Activated T-cell treated with anti-CD3 and anti-CD28 coated beads, Interleukin-2, amount 50 U/mL, for 48 hours (primary cell): ENCODE measurements at places on chromosomes 11 and 22.

- no peak for DNase-seq
Measured at GRCh38 chr11:110431051-110431672, 1.4 kb downstream of the FDX1 start.

- no peak for DNase-seq
Measured at GRCh38 chr11:6889835-6890234, 2.5 kb downstream of the OR2D2 start.

GRCh38 chr11:30911247-30911646, 325.1 kb upstream of the MPPED2 start:
- no peak for DNase-seq

- DNase-seq, result no peak
Measured at GRCh38 chr11:64559351-64560138, 31.5 kb upstream of the SLC22A12 start.

GRCh38 chr11:16070573-16070972, 285.8 kb downstream of the SOX6 start:
- no peak for DNase-seq

DNA sequence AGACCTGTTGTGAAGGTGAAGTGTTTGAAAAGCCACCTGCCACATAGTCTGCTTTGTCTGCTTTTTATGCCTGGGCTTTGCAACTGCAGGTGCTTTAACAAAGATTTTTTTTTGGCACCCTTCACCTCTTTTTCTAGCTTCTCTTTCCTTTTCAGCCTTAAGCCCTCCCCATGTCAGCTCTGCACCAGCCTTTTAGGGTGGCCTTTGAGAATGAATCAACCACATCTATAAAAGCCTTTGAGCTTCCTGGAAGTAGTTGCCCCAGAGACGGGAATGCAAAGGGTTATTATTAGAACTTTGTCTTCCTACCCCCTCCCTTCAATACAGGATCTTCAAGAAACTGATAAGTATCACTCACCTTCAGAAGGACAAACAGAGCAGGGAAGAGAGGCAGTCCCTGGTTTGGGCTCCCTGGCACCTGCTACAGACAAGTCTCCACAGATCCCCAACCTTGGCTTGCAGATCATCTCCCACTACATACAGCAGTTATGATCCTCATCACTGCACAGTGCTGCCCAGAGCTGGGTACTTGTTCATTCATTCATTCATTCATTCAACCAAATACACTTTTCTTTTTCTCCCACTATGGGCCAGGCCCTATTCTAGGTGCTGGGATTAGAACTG, 8.0 kb downstream of the PVALB start:
- no peak for DNase-seq

DNA sequence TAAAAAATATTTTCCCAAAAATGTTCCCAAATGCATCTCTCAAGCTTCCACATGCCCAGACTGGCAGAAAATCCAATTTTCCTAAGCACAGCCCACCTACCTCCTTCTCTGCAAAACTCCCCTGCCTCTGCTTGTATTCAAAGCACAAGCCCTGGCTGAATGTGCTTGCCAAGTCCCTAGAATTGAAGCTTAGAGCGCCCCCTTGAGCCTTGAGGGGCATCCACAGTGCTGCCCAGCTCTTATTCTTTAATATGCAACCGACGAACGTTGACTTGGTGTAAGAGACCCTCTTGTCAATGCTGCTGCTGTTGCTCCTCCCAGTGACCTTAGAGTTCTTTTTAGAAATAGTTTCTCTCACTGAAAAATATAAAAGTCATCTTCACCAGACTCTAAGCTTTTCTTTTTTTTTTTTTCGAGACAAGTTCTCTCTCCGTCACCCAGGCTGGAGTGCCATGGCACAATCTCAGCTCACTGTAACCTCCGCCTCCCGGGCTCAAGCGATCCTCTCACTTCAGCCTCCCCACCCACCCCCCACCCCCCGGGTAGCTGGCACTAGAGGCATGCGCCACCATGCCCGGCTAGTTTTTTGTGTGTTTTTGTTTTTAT, 63.5 kb upstream of the CAPRIN1 start:
- peak; percentile 75 for DNase-seq

DNA sequence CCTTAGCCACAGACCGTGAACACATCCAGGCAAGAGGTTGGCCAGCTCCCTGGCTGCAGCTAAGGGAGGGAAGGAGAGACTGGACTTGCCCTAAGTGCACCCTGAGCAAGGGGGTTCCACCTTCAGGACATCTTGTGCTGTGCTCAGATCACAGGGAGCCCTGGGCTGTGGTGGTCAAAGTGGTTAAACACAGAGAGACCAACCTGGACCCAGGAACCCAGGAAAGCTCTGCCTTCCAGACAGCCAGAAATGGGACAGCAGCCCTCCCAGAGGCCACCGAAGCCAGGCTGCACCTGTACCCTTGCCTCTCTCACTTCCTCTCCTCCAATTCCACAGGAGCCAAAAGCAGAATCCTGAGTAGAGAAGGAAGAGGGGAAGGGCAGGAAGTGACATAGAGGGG, 105.2 kb upstream of the TMEM45B start:
- peak; percentile 6 for DNase-seq

DNA sequence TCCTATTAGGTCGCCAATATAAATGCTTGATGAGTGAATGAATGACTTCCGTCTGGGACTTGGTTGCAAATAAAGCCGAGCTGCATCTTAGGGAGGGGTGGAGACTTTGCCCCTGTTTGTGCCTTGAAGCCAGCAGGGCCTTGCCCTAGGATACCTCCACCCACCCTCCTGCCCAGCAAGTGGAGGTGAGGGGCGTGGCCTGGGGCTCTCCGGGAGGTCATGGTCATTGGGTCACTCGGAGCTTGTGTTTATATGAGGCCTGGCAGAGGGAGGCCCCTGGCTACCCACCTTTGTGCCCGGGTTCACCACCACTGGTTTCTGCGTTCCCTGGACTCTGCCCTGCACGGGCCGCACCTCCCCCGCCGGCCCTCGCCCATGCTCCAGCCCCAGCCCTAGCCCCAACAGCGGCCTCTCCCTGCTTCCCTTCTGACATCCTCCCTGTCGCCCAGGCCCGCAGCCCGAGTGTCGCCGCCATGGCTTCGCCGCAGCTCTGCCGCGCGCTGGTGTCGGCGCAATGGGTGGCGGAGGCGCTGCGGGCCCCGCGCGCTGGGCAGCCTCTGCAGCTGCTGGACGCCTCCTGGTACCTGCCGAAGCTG, 4.3 kb downstream of the MPST start:
- DNase-seq, result no peak

GRCh38 chr11:17697175-17697949, 22.0 kb upstream of the MYOD1 start:
- DNase-seq, result no peak

- no peak for DNase-seq
Measured at GRCh38 chr11:104844451-104844850, 53.8 kb downstream of the CASP12 start.

DNA sequence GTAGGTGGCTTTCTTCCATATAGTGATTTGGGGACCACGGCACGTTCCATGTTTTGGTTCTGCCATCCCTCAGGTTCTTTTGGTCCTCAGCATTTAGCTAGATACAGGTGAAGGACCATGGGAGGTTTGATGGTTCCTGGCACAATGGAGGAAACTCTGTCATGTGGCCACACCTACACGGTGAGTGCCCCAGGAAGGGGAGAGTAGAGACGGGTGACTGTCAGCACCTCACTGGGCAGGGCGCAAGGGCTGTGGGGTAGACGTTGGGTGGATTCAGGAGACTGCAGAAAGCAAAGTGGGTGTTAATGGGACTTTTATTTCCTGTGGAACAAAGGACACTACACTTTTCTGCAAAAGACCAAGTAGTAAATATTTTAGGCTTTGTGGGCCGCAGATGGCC, 73.4 kb downstream of the PPP6R3 start:
- no peak for DNase-seq

- no peak for DNase-seq
Measured at GRCh38 chr22:21837248-21837979, 30.0 kb downstream of the MAPK1 start.

GRCh38 chr22:45154383-45154782, 9.3 kb upstream of the NUP50 start:
- no peak for DNase-seq

- no peak for DNase-seq
Measured at GRCh38 chr11:33930317-33931021, 38.6 kb upstream of the LMO2 start.

DNA sequence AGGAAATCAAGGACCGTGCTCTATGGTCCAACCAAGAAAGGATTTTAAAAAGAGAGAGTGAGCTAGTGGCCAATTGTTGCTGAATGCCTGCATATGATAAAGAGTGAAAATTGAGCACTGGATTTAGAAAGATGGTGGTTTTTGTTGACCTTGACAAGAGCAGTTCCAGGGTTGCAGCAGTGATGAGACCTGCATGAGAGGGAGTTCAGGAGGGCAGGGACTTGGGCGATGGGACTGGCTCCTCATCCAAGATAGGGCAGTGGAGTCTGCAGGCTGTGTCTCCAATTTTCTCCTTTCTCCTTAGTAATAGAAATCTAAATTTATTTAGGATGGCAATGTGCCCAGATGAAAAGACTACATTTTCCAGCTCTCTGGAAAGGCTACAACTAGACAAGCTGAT, 94.0 kb upstream of the B3GAT1 start:
- DNase-seq, result no peak

DNA sequence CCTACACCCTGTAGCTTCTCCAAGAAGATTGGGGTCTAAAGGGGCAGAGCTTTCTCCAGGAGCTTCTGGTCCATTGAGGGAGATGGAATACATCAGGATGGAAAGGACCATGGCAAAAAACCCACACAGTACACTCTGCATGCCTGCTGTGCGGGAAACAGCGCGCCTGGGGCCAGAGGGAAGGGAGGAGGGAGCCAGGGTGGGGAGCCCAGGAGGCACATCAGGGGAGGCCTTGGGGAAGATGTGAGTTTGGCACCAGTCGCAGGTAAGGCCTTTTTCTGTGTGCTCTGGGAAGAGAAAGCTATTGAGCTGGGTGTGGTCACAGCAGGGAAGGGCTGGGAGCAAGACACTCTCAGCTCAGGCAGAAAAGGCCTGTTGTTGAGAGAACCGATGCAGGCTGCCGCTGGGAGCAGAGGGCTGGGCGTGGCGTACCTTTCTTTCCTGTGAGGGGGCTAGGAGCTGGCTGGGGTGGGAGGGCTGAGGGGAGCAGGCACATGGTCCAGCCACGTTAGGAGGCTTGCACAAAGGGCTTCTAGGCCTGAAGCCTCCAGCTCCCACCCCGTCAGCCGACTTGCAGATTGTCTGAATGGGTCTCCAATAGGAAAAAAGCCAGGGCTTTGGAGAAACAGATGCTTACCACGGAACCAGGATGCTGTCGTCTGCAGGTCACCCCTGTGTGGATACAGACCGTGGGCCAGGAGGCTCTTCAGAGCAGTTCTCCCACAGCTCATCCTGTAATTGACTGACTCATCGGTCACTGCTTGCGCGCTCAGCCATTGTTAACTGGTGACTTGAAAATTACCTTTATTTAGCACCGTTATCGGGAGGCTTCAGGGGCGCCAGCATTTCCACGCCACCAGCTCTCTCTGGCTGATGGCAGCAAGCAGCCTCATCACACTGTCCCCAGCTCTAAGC, 237.3 kb downstream of the ST3GAL4 start:
- DNase-seq, result no peak

- no peak for DNase-seq
Measured at GRCh38 chr22:40450616-40451015, 80.2 kb downstream of the SGSM3 start.

GRCh38 chr11:114563077-114563476, 3.4 kb upstream of the NXPE1 start:
- no peak for DNase-seq

DNA sequence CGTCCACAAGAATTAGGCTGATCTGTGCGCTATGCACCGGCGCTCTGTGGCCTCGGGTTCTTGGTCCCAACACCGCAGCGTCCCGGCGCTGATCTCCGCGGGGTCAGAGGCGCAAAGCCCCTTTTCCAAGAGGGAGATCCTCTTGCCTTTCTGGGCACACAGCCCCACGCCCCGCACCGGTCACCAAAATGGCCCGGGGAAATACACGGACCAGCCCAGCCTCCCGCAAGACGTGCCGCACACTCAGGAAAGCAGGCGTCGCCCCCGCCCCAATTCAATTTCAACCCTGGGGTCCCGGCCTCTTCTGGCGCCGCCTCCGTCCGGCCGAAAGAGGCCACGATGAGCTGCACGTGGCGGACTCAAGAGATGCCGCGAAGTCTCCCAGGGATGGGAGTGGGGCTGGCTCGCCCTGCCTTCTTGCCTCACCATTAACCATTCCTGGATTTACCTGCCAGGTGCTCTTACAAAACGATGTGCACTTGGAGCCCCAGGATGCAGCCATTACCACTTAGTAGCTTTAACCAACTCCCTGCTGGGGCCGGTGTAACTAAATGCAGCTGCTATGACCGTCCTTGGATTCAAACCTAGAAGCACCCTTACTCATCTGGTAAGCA, 10.5 kb downstream of the PIWIL3 start:
- no peak for DNase-seq

- DNase-seq, result no peak
Measured at GRCh38 chr22:33811686-33812085, 108.6 kb downstream of the LARGE1 start.

DNA sequence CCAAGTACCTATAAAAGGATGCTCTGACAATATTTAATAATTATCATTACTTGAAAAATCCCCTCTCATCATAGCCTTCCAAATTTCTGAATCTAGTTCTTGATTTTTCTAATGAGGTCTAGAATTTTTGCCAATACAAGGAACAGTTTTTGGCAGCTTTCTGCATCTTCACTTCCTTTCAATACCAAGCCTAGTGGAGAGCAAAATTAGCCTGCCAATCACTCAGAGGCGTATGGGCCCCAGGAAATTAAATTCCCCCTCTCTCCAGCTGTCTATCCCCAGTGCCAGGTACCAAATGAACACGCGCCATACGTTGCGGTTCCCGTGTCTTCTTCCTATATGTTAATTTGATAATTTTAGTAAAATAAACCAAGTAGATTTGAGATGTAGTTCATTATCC, 293.9 kb downstream of the NTM start:
- no peak for DNase-seq

DNA sequence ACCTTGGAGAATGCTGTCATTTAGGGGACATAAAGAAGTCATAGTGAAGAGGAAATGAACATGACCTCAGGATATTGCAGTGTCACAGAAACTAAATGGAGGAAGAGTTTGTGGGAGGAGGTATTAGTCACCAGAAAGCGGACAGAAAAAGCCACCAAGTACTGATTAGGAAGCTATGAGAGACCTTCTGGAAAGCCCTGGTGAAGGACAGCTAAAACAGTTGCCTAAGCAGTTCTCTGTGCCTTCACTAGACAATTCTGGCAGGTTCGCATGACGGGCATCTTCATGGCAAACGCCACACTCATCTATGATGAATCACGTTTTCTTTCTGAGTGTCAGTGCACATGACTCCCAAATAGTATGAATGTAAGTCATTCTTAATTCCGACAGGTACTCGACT, 325.8 kb downstream of the C11orf87 start:
- no peak for DNase-seq

DNA sequence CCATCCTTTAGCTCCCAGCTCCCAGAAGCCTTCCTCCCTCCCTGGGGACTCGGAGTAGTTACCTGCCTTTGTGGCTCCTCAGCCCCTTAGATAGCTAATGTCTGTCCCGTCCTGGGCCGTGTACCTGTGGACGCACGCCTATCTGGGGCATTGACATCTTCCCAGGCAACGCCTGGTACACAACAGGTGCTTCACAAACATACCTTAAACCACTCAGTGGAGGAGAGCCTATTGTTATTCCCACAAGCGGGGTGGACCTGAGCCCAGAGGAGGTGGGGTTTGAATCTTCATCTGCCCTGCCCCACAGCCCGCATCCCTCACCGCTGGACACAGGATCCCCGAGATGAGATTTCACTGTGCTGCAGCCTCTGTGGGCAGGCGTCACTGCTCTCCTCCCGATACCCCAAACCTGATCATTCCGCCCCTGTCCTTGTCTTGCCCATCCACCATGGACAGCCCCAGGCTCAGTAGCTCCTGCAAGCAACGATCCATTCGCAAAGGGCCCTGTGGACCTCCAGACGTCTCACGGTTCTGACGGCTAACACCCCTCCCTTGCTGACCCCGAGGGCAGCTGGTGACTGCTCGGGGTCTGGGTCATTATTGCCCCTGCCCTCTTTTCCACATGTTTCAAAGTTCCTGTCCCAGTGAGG, 73.8 kb upstream of the SHISAL1 start:
- no peak for DNase-seq
